ENCODE measurements at places on chromosomes 12 and 14.

GRCh38 chr14:49971156-49972130, 78.6 kb downstream of the ARF6 start:
- peak; percentile 73 for DNase-seq

DNA sequence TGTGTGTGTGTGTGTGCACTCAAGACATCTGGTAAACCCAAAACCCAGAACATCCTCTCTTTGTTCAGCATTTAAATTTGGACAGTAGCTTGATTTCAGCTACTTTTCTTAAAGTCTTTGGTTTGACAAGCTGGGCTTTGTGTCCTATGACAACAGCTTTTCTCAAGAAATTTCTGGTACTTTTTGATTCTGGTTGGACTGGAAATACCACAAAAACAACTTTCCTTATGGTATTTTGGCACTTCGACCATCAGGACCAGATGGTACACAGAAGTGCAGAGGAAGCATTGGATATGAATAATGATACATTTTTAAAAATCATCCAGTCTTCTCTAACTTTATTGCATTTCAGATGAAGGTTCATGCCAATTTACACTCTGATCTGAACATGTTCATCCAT, 286.6 kb upstream of the FLRT2 start:
- no peak for DNase-seq

GRCh38 chr12:90896821-90897220, 58.2 kb downstream of the CCER1 start:
- DNase-seq = no peak

DNA sequence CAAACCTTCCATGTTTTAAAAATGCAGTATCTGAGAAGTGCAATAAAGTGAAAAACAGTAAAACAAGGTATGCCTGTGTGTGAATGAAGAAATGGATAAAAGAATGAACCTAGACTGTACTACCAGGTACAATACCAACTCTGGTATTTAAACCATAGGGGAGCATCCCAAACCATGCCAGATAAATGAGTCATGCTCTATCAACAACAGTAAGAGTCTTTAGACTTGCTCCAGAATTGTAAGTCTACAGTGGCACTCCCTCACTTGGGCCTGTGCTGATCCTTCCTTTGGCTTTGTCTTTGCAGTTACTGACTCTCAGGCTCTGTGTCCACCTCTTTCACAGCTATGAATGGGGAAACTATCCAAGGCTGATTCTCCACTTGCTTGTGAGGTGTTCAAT, 38.1 kb downstream of the BBS10 start:
- peak; percentile 20 for DNase-seq

DNA sequence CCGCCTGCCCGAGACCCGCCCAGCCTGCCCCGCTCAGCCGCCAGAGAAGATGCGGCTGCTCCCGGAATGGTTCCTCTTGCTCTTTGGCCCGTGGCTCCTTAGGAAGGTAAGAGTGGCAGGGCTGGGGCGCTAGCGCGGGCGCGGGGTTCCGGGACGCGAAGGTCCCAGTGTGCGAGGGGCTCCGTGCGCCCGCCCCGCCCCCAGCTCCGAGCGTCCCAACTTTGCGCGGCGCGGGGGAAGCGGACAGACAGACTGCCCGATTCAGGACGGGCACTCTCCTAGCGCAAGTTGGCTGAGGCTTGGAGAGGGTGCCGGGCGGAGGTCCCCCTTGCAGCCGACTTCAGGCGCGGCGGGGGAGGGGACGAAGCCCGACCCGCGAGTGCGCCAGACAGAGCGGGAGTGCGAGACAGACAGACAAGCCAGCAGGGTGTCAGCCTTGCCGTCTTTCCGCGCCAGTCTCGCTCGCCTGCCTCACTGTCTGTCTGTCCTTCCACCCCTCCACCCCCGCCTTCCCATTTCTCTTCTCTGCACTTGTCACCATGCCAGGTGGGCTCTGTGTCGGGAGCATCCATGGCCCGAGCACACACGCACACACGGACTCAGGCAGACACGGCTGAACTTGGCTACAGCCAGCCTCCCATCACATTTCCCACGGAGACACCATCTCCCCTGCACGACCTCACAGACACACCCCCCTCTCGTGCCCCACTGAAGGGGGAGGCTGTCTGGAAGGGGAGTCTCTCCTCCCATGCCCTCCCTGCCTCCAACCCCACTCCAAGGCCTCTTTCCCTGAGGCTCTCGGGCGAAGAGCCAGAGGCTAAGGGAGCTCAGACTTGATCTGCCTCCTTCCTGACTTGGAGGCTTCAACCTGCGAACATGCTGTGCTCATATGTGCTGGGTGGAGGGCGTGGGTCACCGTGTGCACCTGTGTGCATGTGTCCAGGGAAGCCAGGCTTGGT, 606 bp downstream of the NXPH4 start:
- DNase-seq = peak; percentile 70

GRCh38 chr14:21523203-21523602, 2.9 kb downstream of the SALL2 start:
- DNase-seq = no peak

DNA sequence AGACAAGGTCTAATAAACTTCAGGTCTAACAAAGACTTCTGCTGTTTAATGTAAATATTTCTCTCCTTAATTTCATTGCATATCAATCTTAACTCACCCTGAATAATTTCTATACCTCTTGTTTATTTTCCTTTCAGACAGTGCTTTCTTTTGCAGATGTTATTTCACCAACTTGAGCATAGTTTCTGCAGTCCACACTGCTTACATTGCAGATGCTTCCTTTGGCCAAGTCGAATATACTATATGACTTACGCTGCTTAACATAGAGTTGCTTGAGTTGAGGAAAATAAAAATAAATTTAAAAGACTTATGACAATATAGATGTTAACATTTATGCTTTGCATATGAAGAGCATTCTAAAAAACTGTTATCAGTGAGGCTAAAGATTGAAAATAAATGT, 217.7 kb downstream of the PTPRO start:
- peak; percentile 23 for DNase-seq

- DNase-seq = no peak
Measured at GRCh38 chr12:132206046-132206434, 61.8 kb downstream of the NOC4L start.

GRCh38 chr12:16331998-16332397, 15.4 kb upstream of the MGST1 start:
- DNase-seq = no peak

DNA sequence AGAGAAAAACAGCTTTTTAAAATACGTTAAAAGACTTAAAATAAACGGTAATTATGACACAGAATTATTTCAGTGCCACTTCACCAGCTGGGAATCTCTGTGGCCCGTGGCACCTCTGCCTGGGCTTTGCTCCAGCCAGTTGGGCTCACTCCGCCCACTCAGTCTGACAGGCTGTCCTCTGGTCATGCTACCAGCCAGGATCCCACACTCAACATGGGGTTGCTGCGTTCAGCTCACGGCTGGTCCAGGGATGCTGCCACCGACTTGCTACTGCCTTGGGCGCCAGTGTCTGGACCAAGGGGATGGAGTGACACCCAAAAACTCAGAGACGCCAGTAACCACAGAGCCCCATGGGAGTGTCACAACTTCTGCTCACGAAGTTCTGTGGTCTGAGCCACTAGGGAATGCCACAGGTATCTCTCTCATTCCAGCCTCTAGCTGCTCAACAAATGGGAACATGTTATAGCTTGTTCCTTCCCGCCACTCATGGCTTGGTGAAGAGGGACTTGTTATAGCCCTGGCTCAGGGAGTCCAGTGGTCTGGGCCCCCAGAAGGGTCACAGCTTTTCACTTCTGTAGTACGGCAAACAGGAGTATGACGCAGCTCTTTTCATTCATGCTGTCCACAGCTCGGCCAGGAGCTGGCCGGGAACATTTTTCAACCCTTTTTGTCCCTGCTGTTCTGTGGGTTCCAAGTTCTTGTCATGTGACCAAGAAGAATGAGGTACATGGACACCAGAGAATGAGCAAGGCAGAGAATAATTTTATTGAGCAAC, 23.4 kb upstream of the ATXN7L3B start:
- DNase-seq = no peak

DNA sequence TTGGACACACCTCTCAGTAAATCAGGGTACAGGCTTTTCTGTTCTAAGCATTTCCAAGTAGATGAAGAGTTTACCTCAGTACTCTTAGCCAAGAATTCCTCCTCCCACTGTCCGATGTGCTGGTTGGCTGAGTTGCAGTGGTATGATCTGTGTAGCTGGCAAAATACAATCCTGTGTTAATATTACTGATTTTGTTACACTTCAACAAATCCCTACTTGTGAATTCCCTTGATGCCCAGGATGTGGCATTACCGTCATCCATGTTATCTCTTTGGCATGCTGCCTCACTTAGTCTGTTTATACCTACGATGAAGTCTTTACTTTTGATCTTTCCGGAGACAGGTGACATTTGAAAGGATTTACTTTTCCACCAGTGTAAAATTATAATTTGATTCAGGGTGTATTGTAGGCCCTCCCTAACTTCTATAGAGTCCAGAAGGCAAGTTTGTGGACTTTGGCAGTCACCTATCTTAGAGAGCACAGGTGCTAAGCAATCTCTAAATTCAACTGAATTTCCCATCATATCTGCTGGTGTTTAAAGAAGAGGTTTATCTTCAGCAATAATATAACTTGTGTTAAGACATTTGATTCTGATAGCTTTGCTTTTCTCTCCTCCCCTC, 10.1 kb downstream of the CCDC196 start:
- DNase-seq = no peak

- DNase-seq = no peak
Measured at GRCh38 chr12:106953352-106954250, 2.1 kb upstream of the TMEM263 start.

GRCh38 chr12:29769162-29769858, 14.4 kb downstream of the TMTC1 start:
- peak; percentile 89 for DNase-seq

DNA sequence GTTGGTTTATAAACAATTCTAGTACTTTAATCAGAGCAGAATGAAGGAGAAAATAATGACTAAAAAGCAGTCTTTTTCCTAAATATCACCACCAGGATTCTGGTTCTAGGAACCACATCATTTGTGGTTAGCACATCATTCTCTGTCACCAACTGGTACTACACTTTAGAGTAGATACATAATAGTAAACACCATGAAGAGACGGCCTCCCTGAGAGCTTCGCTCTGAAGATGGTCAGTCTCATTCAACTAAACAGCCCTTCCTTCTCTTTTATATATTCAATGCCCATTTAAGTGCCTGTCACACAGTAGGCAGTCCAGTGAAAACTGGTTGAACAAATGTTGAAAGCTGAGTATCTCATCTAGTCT, 10.9 kb downstream of the SLC38A2 start:
- no peak for DNase-seq

DNA sequence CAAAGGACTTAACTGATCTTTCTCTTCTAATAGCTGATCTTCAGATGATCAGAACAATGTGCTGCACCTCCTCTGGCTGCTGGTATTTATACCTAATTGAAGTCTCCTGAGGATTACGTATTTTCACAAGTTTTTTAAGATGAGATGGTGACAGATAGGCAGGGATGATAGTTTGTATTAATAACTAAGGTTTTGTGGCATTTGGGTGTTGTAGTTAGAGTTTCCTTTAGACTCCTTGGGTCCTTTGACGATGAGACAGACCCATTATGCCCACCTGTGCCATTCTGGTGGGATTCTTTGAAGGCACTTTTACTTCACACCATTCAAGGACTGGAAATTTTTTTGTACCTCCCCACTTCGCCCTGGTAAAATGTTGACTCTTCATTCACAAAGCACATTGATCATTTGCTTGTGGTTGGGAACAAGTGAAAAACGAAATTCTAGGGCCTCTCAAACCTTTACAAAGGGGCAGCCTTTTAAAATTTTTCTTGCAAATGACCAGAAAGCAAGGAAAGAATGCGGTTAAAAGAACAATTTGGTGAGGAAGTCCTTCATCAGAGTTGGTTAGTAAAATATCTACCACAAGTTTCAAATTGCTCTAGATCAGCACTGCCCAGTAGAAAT, at the start of gene IFNG:
TSS of gene IFNG (minus strand) at position 60 of the 624 bp plus-strand sequence. CDS start 125 bp downstream, outside the sequence.
- DNase-seq = no peak

GRCh38 chr14:95292660-95293425, 26.9 kb downstream of the CLMN start:
- no peak for DNase-seq

GRCh38 chr14:66315548-66315947, 170.6 kb upstream of the CCDC196 start:
- no peak for DNase-seq

GRCh38 chr14:90498198-90498597, 101.4 kb downstream of the CALM1 start:
- DNase-seq = no peak

- DNase-seq = no peak
Measured at GRCh38 chr14:25431211-25432076, 381.5 kb upstream of the STXBP6 start.

GRCh38 chr12:64427988-64428387, 23.8 kb downstream of the XPOT start:
- DNase-seq = no peak
